ENCODE measurements at places on chromosomes 1 and 21.

GRCh38 chr21:46540087-46540710, 64.7 kb downstream of the S100B start:
- no peak for DNase-seq

GRCh38 chr1:201019321-201019977, 4.1 kb downstream of the KIF21B start:
- DNase-seq = no peak

DNA sequence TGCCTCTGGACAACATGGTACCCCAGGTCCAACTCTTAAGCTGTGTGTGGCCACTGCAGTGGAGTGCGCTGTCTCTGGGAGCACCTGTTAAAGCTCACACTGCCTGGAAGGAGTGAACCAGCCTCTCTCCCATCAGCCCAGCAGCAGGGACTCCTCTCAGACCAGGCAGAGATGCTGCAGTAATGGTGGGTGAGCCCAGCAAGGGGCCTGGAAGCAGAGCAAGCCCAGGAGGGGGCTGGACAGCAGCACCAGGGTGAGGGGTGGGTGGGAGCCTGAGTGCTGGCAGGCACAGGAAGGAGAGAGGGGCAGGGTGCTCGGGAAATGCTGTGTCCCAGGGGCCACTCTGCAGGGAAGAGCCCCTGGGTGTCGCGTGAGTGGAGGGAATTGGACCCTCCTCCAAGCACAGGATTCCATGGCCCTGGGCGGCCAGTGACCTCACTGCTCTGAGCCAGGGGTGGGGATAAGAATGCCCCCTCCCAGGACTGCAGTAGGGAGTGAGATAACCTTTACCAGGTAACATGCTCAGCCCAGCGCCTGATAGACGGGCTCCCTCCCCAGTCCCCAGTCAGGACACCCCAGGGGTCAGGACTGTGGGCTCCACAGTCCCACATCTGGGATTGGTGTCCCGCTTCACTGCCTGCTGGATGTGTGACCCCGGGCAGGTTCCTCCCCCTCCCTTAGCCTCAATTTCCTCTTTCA, 313.1 kb downstream of the MATN1 start:
- DNase-seq = no peak

GRCh38 chr1:109283748-109284600, 1.0 kb upstream of the PSRC1 start:
- DNase-seq = no peak

- no peak for DNase-seq
Measured at GRCh38 chr1:220067269-220068204, 21.2 kb upstream of the EPRS1 start.

- no peak for DNase-seq
Measured at GRCh38 chr1:47871799-47872353, 125.3 kb downstream of the TRABD2B start.

- no peak for DNase-seq
Measured at GRCh38 chr1:47196622-47197021, 6.8 kb upstream of the PDZK1IP1 start.

- no peak for DNase-seq
Measured at GRCh38 chr1:160706526-160707235, 4.9 kb downstream of the CD48 start.

- DNase-seq = no peak
Measured at GRCh38 chr1:83849191-83850061, 149.5 kb downstream of the TTLL7 start.

DNA sequence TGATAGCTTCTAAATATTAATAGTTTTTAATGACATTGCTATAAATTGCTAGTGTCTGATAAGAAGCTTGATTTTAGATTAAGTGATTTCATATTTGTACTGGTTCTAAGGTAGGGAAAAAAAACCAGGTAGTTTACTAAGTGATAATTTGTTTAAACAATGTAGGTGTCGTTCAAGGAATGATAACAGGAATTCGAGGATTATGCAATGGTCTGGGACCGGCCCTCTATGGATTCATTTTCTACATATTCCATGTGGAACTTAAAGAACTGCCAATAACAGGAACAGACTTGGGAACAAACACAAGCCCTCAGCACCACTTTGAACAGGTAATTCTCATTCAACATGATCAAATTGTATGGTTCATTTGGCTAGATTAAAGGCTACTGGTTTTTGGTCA, 52.4 kb downstream of the SASS6 start:
- DNase-seq = no peak

DNA sequence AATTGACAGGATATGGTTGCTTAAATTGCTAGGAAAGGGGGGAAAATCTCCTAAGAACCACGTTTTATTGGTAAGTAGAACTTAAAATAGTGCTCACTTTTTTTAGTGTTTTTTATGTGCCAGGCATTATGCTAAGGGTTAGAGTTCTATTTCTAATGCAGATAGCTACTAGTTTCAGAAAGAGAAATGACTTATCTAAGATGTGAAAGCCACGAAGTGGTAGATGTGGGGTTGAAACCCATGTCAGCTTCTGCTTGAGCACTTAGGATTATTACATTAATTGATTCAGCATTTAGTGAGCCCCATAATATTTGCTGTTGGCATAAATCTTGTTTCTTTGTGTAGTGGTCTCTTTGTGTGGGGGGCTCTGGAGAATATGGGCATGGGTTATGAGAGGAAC, 24.7 kb downstream of the CACHD1 start:
- no peak for DNase-seq

GRCh38 chr1:51926171-51926812, 47.8 kb upstream of the NRDC start:
- no peak for DNase-seq

- no peak for DNase-seq
Measured at GRCh38 chr1:206508956-206509355, 1.6 kb downstream of the RASSF5 start.

DNA sequence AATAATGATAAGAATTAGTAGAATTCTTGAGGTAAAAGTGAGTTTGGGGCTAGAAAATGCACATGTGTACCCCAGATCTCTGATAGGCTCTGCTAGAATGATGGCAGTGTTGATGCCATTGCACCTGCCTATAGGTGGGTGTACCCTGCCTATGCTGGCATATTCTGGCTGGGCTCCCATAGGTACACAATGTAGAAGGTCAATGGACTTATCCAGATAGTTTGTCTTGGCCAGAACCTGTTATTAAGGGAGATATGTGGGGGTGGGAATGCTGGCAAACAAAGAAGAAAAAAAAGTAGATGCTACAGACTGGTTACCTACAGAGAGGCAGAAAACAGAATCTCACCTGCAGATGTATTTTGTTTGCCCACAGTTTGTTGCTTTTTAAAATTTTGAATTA, 14.1 kb upstream of the KLHDC8A start:
- no peak for DNase-seq

- DNase-seq = no peak
Measured at GRCh38 chr1:111334169-111334568, 43.5 kb downstream of the CHIA start.

DNA sequence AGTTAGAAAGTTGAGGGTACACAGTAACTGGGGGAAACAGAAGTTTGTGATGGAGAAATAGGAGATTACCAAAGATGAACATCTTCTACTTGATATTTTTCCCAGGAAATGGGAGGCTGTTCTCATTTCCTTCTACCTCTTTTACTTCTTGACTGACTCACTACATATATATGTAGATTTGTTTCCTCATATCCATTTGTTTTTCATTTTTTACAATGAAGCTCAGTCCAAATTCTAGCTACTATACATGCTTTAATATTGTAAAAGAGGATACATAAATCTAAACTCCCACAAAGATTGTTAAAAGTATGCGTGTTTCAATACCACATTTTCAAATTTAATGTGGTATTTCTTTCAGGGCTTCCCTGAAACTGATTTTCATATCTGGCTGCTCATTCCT, 366.6 kb upstream of the NCAM2 start:
- no peak for DNase-seq

GRCh38 chr1:233460692-233461091, 133.2 kb downstream of the MAP3K21 start:
- no peak for DNase-seq

GRCh38 chr1:203359010-203359571, 8.2 kb upstream of the FMOD start:
- DNase-seq = no peak

DNA sequence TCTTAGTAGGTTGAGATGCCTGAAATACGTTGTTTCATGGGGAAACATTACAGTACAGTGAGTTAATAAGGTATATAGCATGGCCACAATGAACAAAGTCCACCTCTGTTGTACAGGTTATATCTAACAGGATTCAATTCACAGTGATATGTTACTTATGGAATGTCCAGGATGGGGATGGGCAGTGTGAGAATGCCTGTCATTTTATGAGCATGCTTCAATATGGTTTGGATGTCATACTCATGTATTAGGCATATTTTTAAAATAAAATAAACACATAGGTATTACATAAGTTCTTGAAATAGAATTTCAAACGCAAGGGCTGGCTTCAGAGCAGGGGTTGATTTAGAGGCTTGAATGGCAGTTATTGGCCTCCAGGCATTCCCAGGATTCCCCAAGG, 6.1 kb upstream of the PHLDA3 start:
- DNase-seq = no peak

DNA sequence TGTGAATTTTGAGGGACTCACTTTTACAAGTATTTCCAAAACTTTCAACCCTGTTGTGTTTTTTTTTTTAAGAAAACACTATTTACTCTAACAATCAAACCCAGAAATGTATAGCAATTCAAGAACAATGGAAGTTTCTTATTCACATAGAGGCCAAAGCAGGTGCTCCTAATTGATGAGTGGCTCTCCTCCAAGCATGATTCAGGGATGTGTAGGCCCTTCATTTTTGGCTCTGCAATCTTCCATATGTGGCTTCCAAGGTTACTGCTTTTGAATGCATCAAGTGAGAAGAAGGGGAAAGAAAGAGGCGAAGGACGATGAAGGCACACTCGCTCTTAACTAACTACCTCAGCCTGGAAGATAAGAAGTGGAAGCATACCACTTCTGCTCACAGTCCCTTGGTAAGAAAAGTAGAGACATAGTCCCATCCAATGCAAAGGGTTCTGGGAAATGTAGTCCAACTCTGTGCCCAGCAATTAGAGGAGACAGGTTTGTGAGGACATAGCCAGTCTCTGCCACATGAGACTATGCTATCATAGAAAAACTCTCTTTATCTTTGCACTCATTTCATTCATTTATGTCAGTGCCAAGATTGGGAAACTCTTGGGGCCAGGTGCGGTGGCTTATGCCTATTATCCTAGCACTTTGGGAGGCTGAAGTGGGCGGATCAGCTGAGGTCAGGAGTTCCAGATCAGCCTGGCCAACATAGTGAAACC, 46.0 kb downstream of the OPTC start:
- DNase-seq = no peak

All from anterior cingulate cortex (tissue), 58 donors.